ENCODE measurements at places on chromosomes 6 and 20. TPM values are rescaled to one million over a fixed set of nuclear protein-coding genes. Genes with fewer than 3 reads are reported as not detected.

The TMEM217 gene
- 0.23 TPM for total RNA-seq

The PERP gene
- 343 TPM for total RNA-seq

The ALDH8A1 gene
- not detected for total RNA-seq

The PAK5 gene
- not detected for total RNA-seq

The CST4 gene
- not detected for total RNA-seq

The HTR1E gene
- total RNA-seq: not detected

The EBF4 gene
- 0.15 TPM for total RNA-seq

The GABRR1 gene
- total RNA-seq: not detected

The PEX3 gene
- 14.0 TPM for total RNA-seq

The MAP7 gene
- 17.7 TPM for total RNA-seq

The CHRNA4 gene
- total RNA-seq: not detected

The DYNLT2 gene
- 0.34 TPM for total RNA-seq

The RUNX2 gene
- 2.1 TPM for total RNA-seq

The C6orf15 gene
- total RNA-seq: 0.16 TPM

The DEFB124 gene
- not detected for total RNA-seq

The ADGRF5 gene
- total RNA-seq: not detected

The R3HDML gene
- total RNA-seq: not detected

The APCDD1L gene
- total RNA-seq: 1.6 TPM

The WFDC13 gene
- not detected for total RNA-seq

The CALHM5 gene
- total RNA-seq: 0.04 TPM

The COL19A1 gene
- not detected for total RNA-seq

The RBPJL gene
- not detected for total RNA-seq

The BIRC7 gene
- not detected for total RNA-seq
